ENCODE measurements at places on chromosomes 12 and 14.

GRCh38 chr14:54672688-54673087 lies 105.8 kb downstream of the SAMD4A start:
- no peak for DNase-seq

- DNase-seq, result no peak
Observed at GRCh38 chr12:55957106-55957859, 8.6 kb downstream of the PMEL start.

- no peak for DNase-seq
Observed at GRCh38 chr12:78185109-78185508, 354.4 kb downstream of the NAV3 start.

DNA sequence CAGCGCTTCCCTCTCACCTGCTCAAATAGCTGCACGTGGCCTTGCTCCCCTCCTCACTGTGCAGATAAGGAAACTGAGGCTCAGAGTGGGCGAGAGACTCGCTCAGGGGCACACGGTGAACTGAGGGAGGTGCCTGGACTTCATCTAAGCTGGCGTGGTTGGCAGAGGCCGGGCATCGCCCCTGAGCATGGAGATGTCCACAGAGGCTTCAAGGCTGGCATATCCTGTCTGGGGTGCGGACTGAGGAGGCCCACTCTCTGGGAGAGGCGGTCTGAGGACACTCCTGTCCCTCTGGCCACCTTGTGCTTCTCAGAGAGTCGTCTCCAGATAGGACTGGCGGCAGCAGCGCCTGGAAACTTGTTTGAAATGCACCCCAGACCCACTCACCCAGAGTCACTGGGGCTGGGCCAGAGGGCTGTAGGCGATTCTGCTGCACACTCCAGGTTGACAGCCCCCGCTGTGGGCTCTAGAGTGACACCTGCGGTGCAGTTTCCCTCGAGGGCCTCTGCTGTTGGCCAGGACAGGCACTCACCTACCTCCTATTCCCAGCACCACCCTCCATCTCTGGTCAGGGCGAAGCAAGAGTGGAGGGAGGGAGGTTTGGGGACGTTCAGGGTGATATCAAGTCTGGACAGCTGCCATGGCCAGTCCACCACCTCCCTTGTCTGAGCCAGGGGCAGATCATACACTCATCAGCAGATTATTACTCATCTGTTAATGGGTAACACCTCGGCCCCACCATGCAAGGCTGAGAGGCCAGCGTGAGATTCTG lies 11.2 kb upstream of the LBHD2 start:
- DNase-seq, result no peak

DNA sequence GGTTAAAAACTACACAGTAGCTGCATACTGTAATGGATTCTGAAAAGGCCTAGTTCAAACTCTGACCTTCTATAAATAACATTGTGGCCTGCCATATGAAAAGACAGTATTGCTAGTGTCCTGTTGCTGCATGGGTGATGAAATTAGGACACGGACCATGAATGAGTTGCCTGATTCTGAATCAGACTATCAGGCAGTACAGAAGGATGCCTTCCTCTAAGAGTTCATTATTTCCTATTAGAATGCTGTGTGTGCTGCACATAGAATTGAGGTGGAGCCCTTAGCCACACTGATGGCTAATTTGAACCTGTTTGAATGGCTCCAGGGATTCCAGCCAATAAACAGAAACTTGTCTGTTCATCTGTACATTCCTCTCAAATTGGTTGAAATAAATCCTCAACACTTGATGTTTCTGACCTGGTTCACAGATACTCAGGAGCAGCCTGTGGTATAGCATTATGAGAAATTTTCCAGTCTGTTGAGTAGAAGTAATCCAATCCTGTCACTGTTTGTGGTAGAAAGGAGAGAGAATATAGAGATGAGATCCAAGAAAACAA lies 483.2 kb downstream of the APAF1 start:
- DNase-seq, result no peak

- peak; percentile 26 for DNase-seq
Observed at GRCh38 chr14:34593740-34594375, 36.1 kb downstream of the SNX6 start.

DNA sequence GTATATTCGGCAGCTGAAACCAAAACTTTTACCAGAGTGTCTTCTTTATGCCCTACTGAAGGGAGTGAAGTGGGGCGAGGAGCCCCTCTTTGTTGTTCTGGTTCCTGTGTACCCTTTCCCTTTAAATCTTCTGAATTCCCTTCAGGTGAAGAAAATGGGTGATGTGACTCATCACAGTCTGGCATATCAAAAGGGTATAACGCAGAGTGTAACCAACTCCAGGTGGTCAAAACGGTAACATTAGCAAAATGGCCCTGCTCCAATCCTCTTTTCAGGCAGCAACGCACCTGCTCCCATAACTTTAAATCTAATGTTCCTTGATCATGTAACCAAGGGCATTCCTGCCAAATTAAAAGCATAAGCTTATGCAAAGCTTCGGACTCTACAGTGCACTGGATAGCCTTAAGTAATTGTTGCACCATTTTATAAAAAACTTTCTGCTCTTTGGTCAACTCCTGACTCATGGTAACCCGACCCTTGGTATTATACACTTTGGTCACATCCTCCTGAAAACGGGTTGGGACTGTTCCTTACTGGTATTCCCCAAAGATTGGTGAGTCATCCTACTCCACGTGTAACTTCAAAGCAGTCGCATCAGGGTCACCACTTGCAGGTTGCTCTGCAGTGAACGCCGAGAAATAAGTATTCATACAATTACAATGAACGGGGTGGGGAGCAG lies 83.1 kb downstream of the KCNMB4 start:
- DNase-seq, result no peak

DNA sequence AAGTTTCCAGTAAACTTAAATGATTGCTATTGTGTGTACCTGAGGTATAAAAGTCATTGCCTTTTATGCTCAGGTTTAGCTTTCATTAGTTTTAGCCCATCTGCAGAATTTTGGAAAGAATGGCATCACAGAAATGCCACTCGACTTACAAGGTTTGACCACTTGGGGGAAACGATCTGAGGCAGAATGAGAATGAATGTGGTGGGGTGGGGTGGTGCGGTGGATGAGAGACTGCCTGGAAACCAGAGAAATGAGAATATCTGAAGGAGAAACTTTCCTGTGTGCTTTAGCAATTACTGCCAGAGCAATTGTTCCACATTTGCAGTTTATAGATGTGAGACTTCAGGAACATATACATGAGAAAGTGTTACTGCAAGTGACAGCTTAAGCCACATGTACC lies 225.4 kb upstream of the PDE3A start:
- DNase-seq, result no peak

DNA sequence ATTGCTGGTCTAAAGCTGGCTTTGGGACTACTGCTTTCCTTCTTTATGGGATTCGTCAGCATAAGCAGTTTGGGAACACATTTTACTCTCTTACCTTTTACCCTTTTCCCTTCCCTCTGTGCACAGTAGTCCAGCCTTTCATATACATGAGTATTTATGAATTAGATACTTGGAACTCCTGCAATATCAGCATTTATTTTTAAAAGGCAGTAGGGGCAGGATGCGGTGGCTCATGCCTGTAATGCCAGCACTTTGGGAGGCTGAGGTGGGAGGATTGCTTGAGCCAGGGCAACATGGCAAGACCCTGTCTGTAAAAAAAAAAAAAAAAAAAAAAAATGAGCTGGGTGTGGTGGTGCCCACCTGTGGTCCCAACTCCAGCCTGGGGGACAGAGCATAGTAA lies 3.0 kb downstream of the NUBPL start:
- no peak for DNase-seq

DNA sequence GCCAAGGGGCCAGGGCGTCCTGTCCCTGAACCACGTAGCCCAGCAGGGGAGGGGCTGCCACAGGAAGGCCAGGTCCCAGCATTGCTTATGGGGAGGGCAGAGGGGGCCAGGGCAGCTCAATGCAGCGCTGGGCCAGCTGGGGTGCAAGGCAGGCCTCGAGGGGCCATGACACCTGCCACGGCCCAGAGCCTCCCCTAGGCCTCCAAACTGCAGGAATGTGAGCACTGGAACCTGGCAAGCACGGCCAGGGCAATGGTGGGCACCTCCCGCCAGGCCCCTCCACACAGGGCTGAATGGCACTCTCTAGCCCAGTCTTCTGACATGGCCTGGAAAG lies 32.5 kb upstream of the GPR132 start:
- no peak for DNase-seq

DNA sequence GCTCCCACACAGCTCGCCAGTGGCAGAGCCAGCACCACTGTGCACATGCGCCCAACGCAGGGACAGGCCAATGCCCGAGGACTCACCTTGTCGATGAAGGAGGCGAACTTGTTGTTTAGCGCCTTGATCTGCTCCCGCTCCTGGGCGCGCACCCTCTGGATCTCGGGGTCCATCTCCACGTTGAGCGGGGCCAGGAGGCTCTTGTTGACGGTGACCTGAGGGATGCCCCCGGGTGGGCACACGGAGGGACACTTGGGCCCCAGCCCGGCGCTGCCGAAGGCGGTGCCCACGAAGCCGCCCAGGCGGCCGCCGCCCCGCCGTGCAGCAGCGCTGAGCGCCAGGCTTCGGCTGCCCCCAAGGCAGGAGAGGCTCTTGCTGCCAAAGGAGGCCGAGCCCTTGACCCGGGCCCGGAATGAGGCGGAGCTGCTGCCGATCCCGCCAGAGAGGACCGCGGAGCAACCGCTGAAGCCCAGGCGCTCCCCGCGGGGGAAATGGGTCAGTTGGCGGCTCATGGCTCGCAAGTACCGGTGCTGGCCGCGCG lies at the start of gene KRT72:
TSS of gene KRT72 (minus strand) at position 523 of the 541 bp plus-strand sequence. CDS start at position 512, 11 bp downstream.
- DNase-seq, result no peak

- DNase-seq, result no peak
Observed at GRCh38 chr14:97584528-97584927, 787.3 kb downstream of the VRK1 start.

DNA sequence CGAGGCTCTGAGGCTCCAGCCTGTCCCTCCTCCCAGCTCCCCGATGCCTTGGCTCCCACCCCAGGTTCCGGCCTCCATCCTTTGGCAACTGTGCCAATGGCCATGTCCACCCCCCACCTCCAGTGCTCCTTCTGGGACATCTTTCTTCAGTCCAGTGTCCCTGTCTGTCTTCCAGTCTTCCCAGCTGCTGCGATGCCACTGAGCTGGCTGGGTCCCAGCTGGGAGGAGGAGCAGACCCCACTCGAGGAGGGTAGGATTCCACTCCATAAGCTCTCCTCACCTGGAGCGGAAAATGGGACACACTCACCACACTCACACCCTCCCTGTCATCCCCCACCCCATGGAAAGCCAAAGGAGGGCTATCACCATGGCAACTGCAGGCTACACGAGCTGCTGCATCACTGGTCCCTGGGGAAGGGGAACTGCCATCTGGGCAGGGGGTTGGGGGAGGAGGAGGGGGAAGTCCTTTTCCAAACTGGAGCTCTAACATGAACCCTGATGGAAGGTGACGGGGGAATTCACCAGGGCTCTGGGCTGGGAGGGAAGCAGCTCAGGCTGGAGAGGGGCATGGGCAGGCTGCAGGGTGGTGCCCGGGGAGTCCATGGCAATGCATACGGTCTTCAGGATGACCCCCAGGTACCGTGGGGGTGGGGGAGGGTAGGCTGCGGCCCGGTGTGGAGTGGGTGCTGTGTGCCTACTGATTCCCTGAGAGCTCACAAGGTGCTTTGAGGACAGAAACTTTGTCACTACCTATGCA lies 94.3 kb downstream of the LRRC74A start:
- peak; percentile 49 for DNase-seq

- no peak for DNase-seq
Observed at GRCh38 chr14:46646796-46647195, 4.8 kb downstream of the RPL10L start.

- DNase-seq, result no peak
Observed at GRCh38 chr12:7961395-7962178, 25.6 kb upstream of the SLC2A3 start.

DNA sequence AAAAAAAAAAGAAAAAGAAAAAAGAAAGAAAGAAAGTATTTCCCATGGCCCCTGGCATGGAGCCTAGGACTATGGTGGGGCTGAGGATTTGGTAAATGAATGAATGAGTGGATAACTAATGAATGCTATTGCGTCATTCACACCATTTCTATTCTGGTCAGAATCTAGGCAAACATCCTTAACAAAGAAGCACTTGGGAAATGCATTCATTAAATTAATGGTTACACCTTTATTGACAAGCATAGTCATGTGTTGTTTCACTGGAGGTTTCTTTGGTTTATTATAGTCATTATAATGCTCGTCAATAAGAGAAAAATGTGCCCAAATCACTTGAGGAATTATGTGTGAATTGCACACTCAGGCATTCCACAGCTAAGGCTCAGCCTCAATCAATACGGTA lies 13.6 kb upstream of the AQP2 start:
- DNase-seq, result no peak

Measured in fibroblast of pulmonary artery (primary cell).